ENCODE measurements at places on chromosomes 6 and 20.

- no peak overlapping the region for H3K27ac ChIP-seq
- no peak overlapping the region for H3K4me3 ChIP-seq
- H3K36me3 ChIP-seq, result no peaks in the 10 kb centered on the region
- no peak for DNase-seq
These were observed 9.4 kb upstream of the FRMD1 start for GRCh38 chr6:168088161-168089053.

DNA sequence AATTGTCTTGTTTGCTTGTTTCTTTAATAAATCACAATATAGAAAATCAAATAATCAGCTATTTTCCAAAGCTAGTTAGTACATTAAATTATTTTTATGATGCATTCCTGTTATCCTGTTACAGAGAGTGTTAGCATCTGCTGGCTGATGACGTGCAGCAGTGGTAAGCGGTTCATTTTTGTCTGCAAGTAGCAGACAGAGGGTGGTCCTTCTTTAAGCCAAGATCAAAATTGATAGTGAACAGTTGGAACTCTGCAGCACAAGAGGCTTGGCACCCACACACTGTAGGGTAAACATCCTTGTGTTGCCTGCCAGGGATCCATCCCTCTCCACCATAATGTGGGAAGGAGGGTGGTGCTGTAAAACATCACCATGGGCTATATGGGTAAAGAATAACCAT is 158.3 kb downstream of the FRK start:
- H3K27me3 ChIP-seq, result no peaks in the 10 kb centered on the region
- H3K4me3 ChIP-seq, result no peak overlapping the region
- no peak overlapping the region for H3K27ac ChIP-seq
- H3K36me3 ChIP-seq, result no peaks in the 10 kb centered on the region
- no peak for DNase-seq
- H3K4me1 ChIP-seq, result no peaks in the 10 kb centered on the region

GRCh38 chr6:105019285-105019684 is 62.4 kb downstream of the LIN28B start:
- no peak overlapping the region for H3K27ac ChIP-seq
- peaks cover 14% of the 10 kb centered on the region for H3K27me3 ChIP-seq
- no peaks in the 10 kb centered on the region for H3K4me1 ChIP-seq
- no peaks in the 10 kb centered on the region for H3K36me3 ChIP-seq

DNA sequence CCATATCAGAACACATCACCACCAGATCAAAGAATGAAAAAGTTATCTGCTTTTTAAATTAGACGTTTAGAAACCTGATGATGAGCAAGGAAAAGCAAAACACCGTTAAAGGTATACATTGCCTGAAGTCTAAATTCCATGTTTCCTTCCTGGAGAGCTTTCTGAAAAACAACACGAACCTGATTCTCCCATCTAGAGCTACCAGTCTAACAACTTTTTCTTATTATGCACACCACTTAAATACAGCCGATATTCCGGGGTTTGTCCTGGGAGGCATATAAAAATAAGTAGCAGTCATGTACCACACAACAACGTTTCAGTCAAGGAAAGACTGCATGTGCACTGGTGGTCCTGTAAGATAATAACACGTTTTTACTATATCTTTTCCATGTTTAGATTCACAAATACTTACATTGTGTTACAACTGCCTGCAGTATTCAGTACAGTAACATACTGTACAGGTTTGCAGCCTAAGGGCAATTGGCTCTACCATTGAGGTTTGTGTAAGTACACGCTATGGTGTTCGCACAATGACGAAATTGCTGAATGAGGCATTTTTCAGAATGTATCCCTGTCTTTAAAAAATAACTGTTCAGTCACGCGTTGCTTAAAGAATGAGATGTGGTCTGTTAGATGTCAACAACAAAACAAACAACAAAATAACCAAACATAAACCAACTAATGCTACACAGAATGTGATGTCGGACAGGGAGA is 19.1 kb upstream of the LYRM2 start:
- no peak overlapping the region for H3K4me3 ChIP-seq
- DNase-seq, result no peak
- peaks cover 47% of the 10 kb centered on the region for H3K36me3 ChIP-seq
- H3K27me3 ChIP-seq, result no peaks in the 10 kb centered on the region

GRCh38 chr6:97059473-97059872 is 134.9 kb downstream of the KLHL32 start:
- H3K36me3 ChIP-seq, result no peaks in the 10 kb centered on the region
- no peak for DNase-seq
- H3K4me1 ChIP-seq, result no peaks in the 10 kb centered on the region
- H3K27ac ChIP-seq, result no peak overlapping the region
- no peak overlapping the region for H3K4me3 ChIP-seq

DNA sequence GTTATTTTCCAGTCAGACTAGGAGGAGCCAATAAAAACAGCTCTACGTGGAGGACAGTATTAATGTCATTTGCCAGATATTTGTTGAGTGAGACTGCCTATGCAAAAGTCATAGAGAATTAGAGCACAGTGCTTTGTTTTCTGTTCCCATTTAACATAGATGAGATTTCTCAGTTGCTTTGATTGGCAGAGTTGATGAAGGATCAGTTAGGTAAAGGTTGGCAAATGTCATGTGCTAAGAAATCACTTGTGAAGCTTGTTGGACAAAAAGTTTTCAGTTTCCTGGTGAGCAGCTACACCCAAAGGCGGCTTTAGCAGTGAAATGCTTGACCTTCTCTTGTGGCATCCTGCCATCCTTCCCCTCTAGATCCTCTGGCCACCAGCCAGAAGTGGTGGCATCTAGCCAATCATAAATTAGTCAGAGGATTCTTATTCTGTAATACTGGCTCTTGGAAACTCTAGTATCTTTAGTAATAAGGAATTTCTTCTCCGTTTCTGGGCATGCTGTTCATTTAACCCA is 37.0 kb downstream of the BCKDHB start:
- H3K4me3 ChIP-seq, result no peak overlapping the region
- no peaks in the 10 kb centered on the region for H3K27me3 ChIP-seq
- peaks cover 13% of the 10 kb centered on the region for H3K36me3 ChIP-seq
- no peak for DNase-seq
- H3K4me1 ChIP-seq, result no peaks in the 10 kb centered on the region

Data from activated CD4-positive, alpha-beta T cell treated with anti-CD3 and anti-CD28 coated beads, Interleukin-2, amount 10 ng/mL, durations not matched to agents 7 days and 5 days (primary cell).